Astrocyte (in vitro differentiated cells and primary cell): ENCODE measurements at places on chromosomes 16 and 17. TPM values are rescaled to one million over a fixed set of nuclear protein-coding genes. Genes with fewer than 3 reads are reported as not detected.

AKAP10 gene
- 27.8 and 28.9 TPM in 2 replicates for total RNA-seq

KCNJ12 gene
- total RNA-seq, result 1.2 and 1.3 TPM in 2 replicates

DNA sequence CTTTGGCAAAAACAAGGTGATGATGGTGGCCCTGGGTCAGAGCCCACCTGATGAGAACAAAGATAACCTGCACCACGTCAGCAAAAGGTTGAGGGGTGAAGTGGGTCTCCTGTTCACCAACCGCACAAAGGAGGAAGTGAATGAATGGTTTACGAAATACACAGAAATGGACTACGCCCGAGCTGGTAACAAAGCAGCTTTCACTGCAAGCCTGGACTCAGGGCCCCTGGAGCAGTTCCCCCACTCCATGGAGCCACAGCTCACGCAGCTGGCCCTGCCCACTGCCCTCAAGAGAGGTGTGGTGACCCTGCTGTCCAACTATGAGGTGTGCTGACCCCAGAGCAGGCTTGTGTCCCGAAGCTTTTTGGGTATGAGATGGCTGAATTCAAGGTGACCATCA, 29.7 kb upstream of the DLX4 start:
- peaks cover 3% of the 10 kb centered on the region for H3K4me1 ChIP-seq
- no peak for DNase-seq
- H3K27ac ChIP-seq, result no peak overlapping the region
- no peak overlapping the region for H3K4me3 ChIP-seq
- peaks cover 38% of the 10 kb centered on the region for H3K27me3 ChIP-seq
- no peaks in the 10 kb centered on the region for H3K36me3 ChIP-seq

GRCh38 chr17:69637446-69638156, 223.1 kb downstream of the MAP2K6 start:
- H3K36me3 ChIP-seq, result no peaks in the 10 kb centered on the region
- H3K27me3 ChIP-seq, result no peaks in the 10 kb centered on the region
- H3K4me1 ChIP-seq, result peaks cover 10% of the 10 kb centered on the region
- H3K27ac ChIP-seq, result peak overlapping the region; percentile 37
- DNase-seq, result peak; percentile 84

GRCh38 chr16:19502395-19503131, 19.3 kb downstream of the GDE1 start:
- DNase-seq, result peak; percentile 43
- no peak overlapping the region for H3K27ac ChIP-seq
- H3K36me3 ChIP-seq, result peaks cover 29% of the 10 kb centered on the region
- no peak overlapping the region for H3K4me3 ChIP-seq
- peaks cover 3% of the 10 kb centered on the region for H3K4me1 ChIP-seq
- H3K27me3 ChIP-seq, result no peaks in the 10 kb centered on the region

- no peaks in the 10 kb centered on the region for H3K36me3 ChIP-seq
- H3K27ac ChIP-seq, result no peak overlapping the region
- DNase-seq, result no peak
- no peaks in the 10 kb centered on the region for H3K4me1 ChIP-seq
These were observed 14.1 kb upstream of the DNAI2 start for GRCh38 chr17:74259667-74260524.
